ENCODE measurements at places on chromosomes 6 and 20.

DNA sequence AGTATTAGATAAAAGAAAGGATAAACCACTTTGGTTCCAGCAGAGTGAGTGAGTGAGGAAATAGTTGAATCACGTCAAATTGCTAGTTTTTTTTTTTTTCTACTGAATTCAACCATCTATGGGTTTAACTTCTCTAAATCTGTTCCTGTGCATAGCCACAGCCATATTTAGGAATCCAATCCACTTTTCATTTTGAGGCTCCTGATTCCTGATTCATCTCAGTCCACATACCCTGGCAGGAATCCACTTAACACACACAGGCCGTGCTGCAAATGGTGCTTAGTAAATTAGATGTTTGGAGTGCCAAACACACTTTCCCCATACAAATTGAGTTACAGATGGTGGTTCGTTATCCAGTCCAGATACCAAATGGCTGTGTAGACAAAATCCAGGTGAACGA lies 220.3 kb downstream of the ALDH8A1 start:
- DNase-seq, result no peak

GRCh38 chr6:21873562-21873961 lies 280.0 kb downstream of the SOX4 start:
- DNase-seq, result no peak

DNA sequence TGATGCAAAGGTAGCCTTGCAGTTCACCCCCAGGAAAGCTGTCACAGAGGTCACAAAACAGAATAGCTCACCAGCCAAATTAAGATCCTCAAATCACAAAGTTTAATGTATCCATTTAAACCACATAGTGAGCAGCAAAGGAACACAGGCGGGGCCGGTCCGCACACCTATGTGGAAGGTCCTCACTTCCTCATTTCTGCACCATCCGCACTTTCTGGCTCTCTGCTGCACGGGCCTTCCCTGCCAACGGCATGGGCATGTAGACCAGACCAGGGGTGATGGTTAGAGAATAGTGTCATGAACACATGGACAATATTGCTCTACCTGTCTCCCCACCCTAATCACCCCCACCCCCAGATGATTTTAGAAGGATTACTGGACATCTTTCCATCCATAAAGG lies 12.1 kb upstream of the TBXT start:
- DNase-seq, result no peak

DNA sequence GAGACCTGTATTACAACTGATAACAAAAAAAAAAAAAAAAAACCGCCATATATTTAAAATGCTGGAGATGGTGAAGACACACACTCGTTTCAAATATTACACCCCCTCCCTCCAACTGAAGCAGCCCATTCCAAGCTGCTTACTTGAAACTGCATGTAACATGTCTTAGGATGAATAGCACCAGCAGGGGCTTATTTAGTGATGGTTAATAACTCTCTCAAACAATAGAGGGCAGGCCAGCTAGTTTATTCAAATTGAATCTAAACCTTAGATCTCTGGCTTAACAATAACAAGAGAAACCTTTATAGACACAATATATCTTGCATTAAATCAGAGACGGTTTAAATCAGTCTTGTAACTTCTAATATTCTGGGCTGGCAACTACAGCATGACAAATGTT lies 9.3 kb upstream of the JPH2 start:
- DNase-seq, result no peak

- DNase-seq, result no peak
These were observed 301.2 kb downstream of the LRFN2 start for GRCh38 chr6:40285996-40286395.

DNA sequence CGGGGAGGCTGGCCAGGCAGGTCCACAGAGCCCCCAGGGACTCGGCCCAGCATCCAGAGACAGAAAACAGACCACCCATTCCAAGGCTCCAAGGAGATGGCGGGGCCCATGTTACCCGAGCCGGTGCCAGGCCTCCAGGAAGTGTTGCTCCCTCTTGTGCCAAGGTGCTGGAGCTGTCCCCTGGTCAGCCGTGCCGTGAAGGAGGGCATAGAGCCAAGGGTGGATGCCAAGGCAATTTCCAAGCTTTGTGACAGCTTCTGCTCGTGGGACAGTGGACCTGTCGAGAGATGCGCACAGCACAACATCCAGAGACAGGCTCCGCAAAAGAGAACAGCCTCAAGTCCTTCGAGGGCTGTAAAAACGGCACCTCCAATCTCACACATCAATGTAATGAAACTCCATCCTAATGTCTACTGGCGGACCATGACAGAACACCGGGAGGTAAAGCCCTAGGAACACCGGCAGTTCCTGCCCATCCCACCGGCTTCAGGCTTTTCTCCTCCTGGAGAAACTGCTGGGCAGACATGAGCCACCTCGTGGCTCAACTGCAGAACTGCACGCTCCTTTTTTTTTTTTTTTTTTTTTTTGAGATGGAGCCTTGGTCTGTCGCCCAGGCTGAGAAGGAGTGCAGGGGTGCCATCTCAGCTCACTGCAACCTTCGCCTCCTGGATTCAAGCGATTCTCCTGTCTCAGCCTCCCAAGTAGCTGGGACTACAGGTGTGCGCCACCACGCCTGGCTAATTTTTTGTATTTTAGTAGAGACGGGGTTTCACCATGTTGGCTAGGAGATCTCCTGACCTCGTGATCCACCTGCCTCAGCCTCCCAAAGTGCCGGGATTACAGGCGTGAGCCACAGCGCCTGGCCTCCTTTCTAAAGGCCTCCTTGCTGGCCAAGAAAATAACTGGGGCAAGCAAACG lies 30.9 kb upstream of the AVP start:
- DNase-seq, result no peak

- DNase-seq, result no peak
These were observed 11.0 kb downstream of the VSX1 start for GRCh38 chr20:25070821-25071473.

DNA sequence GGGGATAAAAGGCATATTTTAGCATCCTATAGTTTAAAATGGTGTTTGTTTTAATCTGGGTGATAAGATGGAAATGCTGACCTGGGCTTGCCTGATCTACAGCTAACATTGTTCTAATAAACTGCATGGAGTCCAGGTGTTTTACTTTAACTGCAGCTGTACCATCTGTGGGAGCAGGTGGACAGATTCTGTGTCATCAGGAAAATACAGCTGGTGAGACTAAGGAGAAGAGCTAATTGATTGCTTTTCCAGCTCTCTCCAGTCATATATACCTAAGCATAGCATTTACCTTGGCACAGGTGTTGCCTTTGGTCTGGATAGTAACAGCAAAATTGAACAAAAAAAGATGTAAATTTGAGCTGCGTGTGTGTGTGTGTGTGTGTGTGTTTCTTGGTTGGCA lies 31.6 kb downstream of the CBFA2T2 start:
- no peak for DNase-seq

- DNase-seq, result peak; percentile 78
These were observed 1.4 kb downstream of the PHF20 start for GRCh38 chr20:35773154-35773751.

GRCh38 chr20:34473262-34473883 lies 42.8 kb upstream of the DYNLRB1 start:
- peak; percentile 66 for DNase-seq
